HEK293T (cell line): ENCODE measurements at places on chromosomes 2 and 18.

DNA sequence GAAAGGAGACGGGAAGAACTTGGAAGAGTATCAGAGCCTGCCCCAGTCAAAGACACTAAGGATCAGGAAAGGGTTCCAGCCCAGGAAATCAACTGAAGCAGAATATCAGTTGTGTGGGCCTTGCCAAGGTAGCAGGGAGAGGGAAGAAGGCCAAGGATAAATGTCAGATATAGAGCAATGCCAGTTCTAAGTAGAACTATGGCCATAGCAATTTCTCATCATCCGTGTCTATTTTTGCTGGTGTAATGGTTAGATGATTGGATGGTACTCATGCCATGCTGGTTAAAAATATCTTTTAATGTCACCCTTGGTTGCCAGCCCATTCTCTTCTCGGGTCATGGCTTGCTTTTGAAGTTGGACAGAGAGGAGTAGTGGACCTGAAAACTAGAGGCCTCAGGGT lies 41.9 kb downstream of the MAIP1 start:
- no peak for DNase-seq

DNA sequence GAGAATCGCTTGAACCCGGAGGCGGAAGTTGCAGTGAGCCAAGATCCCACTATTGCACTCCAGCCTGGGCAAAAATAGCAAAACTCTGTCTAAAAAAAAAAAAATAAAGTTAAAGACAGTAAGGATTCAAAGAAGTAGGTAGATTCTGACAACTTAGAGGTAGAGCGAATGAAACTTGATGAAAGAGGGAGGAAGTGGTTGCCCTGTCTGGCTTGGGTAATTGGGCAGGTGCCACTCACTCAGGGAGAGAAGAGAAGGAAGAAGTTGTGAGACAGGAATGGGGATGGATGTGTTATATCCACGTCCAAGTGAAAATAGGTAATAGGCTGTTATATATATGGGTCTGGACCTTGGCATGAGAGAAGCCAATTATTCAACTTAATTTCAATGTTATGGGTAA lies 26.3 kb downstream of the NDC80 start:
- DNase-seq = no peak

GRCh38 chr2:215624423-215624829 lies 188.6 kb upstream of the FN1 start:
- no peak for DNase-seq

GRCh38 chr2:19876751-19877150 lies 25.0 kb downstream of the TTC32 start:
- DNase-seq = no peak

- DNase-seq = no peak
These were observed 57.2 kb upstream of the UGP2 start for GRCh38 chr2:63784461-63784860.

GRCh38 chr2:102096103-102096502 lies 46.4 kb upstream of the IL1R1 start:
- DNase-seq = no peak

GRCh38 chr2:68745006-68745405 lies 10.4 kb downstream of the ARHGAP25 start:
- DNase-seq = no peak

GRCh38 chr2:33363325-33364298 lies 112.8 kb upstream of the RASGRP3 start:
- no peak for DNase-seq

- DNase-seq = no peak
These were observed 106.2 kb upstream of the EPC2 start for GRCh38 chr2:148538375-148538774.

DNA sequence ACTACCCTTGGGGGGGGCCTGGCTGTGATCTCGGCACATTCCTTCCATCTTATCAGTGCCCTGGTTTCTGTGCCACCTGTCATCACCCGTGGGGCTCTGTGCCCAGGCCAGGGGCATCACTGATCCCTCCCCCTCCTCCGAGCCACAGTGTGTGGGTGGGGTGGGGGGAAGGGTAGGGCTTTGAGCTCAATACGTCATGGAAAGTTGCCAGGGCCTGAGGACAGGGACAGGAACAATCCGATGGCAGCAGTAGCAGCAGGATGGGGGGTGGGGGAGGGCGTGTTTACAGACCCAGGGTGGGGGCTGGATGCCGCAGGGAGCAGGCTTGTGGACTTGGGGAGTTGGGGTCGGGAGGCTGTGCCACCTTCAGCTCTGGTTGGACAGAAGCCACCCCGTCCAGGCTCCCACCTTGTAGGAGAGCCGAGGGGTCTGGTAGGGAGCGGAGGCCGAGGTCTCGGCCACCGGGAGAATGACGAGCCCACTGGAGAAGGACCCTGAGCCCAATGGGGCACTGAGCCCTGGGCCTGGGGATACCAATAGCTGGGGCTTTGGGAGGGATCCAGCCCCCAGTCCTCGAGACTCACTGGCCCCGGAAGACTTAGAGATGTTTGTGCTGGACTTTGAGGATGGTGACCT lies 3.5 kb downstream of the SLC4A3 start:
- DNase-seq = no peak

GRCh38 chr2:152432206-152432653 lies 97.3 kb downstream of the FMNL2 start:
- no peak for DNase-seq

GRCh38 chr2:23675506-23675905 lies 251.4 kb downstream of the ATAD2B start:
- DNase-seq = no peak

- DNase-seq = no peak
These were observed 59.3 kb upstream of the ACVR1 start for GRCh38 chr2:157935378-157935906.

GRCh38 chr2:120441744-120442471 lies 96.0 kb downstream of the INHBB start:
- no peak for DNase-seq

- DNase-seq = no peak
These were observed 85.4 kb upstream of the HS6ST1 start for GRCh38 chr2:128403814-128404708.

DNA sequence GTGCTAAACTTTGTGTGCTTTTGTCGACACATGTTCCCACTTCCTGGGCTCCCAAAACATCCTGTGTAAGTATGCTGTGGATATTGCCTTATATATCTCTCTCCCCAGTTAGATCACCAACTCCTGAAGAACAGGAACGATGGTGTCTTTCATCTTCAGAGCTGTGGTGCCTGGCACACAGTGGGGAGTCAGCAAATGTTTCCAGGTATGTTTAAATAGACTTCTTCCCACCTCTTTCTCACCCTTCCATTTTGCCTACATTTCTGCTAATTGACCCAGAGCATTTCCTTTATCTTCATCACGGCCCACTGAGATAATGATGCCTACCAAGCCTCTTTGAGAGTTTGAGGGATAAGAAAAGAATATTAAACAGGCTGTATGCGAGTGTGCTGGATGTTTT lies 60.7 kb downstream of the RND3 start:
- no peak for DNase-seq

DNA sequence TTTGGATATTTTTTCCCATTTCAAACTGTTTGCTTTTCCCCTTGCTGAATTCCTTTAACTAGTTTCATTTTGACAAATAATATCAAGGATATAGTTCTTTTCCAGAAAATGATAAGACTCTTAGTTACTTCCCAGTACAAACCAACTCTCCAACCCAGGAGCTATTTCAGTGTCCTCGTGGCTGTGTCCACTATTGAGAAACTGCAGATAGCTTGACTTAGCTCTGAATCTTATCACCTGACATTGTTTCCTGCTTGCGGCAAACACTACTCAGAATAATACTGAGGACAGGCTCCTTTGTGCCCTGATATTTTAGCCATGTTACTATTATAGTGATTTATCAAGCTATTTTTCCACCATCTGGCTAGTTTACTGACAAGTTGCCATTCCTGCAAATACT lies 74.6 kb downstream of the KLF7 start:
- DNase-seq = no peak

GRCh38 chr2:72539071-72539552 lies 286.7 kb downstream of the EXOC6B start:
- DNase-seq = no peak

DNA sequence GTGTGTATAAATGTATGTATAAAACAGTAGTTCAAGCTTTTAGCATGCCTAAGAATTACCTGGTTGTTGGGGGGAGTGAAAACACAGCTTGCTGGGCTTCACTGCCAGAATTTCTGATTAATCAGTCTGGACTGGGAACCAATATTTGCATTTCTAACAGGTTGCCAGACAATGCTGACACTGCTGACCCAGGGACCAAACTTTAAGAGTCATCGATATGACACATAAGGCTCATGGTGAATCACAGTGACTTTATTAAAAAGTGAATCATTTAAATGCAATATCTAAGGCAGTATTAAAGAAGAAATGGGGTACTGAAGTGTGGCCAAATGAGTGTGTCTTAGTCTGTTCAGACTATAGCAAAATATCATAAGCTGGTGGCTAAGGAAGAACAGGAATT lies 195.9 kb upstream of the DTNA start:
- no peak for DNase-seq

DNA sequence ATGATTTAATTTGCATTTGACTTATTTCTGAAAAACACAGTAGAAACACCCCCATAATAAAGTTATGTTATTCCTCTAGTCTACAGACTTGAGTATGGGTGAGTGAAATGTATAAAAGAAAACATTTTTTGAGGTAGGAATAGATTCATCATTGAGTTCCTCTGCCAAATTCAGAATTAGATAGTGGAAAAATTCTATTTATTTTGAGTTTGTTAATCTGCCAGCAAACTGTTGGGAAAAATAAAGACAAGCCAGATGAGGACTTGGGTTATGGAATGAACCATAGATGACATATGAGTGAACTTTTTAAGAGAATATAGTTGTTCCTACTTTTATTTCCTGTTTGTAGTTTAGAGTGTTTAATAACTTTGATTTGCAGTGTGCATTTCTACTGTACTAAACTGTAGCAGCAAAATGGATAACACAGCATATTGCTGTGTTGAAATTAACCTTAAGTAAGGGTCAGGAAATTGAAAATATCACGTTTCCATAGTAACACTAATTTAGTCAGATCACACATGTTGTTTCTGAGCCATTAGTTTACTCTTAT lies 35.6 kb upstream of the PNPT1 start:
- DNase-seq = no peak

DNA sequence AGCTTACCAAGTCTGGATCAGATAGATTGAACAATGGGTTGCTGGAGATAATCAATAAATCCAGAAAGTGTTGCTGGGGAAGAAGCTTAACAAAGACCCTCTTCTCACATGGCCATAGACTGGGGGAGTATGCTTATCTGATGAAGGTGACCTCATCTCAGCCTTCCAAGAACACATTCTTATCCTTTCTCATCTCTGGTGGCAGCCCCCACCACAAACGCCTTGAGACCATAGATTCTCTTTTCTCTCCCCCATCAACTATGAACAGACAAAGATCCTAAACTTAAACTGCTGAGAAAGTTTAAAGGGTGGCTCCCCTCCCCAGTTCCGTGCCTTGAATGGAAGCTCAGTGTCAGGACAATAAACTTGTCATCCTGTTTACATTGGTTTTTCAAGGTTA lies 428.7 kb upstream of the TRIB2 start:
- no peak for DNase-seq

DNA sequence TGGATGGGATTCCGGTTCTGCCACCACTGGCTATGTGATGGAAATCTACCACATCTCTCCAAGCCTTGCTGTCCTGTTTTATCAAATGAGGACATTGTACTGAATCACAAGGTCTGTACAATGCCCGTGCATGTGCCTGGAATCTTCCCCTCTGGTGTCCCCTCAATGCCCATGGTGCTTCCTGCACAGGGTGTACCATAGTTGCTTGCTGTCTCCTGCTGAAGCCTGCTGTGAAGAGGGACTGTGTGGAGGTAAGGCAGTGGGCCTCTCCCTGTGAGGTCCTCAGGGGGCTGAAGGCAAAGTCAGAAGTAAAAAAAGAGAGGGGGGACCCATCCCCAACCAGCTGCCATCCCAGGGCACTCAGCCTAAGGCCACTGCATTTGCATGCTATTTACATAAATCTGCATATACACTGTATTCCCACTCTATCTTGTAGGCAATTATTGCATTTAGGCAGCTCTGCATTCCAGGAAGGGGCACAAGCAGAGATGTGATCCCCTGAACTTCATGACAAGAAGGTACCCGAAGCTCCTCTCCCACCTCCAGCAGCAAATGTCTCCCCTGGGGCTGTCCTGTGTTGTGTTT lies 9.1 kb upstream of the STEAP3 start:
- DNase-seq = no peak

- no peak for DNase-seq
These were observed 83.7 kb upstream of the MBOAT2 start for GRCh38 chr2:9087121-9087681.

DNA sequence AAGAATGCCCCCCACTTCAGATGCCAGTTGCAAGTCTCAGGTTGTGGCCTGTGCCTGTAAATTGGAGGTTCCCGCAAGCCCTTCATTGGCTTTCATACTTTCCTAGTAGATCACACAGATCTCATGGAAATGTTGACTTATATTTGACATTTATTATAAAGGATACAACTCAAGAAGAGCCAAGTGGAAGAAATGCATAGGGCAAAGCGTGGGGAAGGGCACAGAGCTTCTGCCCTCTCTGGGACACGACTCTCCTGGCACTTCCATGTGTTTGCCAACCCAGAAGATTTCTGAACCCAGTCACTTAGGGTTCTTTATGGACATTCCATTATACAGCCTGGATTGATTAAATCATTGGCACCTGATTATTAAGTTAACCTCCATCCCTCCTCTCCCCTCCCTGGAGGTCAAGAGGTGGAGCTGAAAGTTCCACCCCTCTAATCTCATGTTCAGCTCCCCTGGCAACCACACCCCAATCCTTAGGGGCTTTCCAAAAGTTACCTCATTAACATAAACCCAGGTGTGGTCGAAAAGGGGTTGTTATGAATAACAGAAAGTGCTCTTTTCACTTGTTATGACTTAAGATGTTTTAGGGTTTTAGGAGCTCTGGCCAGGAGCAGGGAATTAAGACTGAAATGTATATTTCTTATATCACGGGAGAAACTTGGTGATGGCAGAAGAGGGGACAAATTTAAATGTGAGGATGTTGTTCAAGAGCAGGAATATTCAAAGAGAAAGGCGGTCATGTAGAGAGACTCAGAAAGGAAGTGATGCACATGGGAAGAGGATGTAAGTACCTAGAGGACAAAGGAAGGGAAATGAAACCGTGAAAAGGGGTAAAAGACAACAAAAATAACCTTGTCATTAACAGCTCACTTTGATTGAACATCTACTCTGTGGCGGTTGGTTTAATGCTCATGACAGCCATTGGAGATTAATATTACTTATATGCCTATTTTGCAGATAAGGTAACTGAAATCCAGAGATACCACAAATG lies 31.8 kb downstream of the SP100 start:
- no peak for DNase-seq

DNA sequence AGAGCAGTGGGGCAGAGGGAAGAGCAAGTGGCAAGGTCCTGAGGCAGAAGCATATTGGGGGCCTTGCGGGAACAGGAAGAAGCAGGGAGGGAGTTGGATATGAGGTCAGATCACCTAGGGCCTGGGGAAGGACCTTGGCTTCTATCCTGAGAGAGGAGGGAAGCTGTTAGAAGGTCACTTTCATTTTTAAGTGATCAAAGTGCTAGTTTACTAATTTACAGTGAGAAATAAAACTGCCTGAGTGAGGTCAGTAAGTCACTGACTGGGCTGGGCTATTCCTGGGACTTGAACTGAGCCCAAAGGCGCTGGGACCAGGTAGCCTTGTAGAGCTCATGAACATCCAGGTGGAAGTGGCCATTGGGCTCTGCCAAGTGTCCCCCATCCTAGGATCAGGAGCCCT lies 76.6 kb upstream of the B3GNT7 start:
- DNase-seq = peak; percentile 0

GRCh38 chr2:159612255-159612901 lies 4.0 kb downstream of the BAZ2B start:
- DNase-seq = no peak

- peak; percentile 53 for DNase-seq
These were observed 319.9 kb upstream of the HS6ST1 start for GRCh38 chr2:128638341-128639119.

- DNase-seq = no peak
These were observed 46.2 kb downstream of the ANKRD44 start for GRCh38 chr2:197264332-197264731.
